ENCODE measurements at places on chromosomes 2 and 18.

- no peak for DNase-seq
These were observed 43.0 kb upstream of the NARS1 start for GRCh38 chr18:57664568-57665165.

- no peak for DNase-seq
These were observed 146.6 kb upstream of the FANCL start for GRCh38 chr2:58387701-58388100.

DNA sequence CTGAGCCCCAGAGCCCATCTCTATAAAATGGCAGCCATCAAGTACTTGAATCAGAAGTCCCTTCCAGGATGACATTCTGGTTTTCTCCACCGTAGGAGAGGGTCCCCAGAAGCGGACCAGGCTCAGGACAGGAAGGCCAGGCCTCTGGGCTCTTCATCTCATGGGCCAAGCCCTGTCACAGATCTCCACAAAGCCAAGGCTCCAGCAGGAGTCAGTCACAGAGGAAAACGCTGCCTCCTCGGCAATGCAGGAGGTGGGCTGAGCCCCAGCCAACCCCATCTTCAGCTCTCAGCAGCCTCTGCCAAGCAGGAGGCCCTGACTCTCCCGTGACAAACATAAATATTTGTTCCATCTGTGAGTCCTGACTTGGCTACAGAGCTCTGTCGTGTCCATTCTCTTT is 39.4 kb upstream of the GPAT2 start:
- no peak for DNase-seq

DNA sequence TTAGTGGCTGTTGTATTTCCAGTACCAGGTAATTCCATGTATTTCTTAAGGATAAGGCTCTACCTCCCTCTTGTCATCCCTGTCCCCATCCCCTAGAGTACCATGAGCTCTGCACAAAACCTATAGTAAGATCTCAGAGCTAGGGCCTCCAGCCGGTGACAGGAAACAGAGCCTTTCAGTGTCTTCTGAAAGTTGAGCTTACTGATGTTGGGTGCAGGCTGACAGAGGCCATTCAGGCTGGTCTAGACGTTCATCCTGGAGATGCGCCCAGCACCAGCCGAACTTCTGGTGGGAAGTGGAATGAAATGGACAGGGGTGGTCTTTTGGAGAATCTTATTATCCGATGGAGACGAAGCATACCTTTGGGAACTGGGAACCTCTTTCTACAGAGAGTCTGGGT is 16.7 kb upstream of the LYPD6B start:
- DNase-seq, result no peak

DNA sequence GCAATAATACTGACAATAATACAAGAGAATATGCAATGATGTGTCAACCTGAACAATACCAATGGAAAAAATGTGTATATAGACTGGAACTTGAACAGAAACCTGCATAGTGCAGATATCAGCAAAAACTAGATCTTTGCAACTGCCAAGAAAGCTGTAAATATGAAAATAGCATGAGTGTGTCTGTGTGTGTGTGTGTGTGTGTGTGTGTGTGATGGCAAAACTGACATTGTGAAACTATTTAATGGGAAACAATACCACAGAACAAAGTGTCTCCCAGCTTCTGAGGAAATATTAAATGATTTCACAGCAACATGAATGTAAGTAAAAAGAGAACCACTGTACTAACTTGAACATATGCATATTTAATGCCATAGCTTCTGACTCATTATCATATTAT is 558.2 kb upstream of the LINC00305 start:
- DNase-seq, result peak; percentile 30

DNA sequence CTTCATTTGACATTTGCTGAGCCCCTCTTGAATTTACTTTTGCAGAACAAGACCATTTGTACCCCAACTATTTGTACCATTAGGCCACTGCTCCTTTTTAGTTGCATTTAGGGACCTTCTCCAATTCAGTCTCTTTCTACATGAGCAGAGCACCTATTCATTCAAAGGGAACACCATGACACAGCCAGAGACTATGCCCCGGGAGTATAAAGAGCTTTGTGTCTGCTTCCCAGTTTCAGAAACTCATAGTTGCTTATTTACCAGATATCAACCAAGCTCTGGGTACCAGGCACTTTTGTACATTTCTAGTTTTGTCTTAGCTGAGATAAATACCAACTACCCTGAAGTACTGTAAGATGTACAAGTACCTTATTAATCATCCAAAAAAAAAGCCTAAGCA is 269.1 kb upstream of the SIX3 start:
- no peak for DNase-seq
